Stimulated activated CD8-positive, alpha-beta memory T cell treated with anti-CD3 and anti-CD28 coated beads, Interleukin-4, amount 100 ng/mL, for 1 hour (primary cell): ENCODE measurements at places on chromosomes 1 and 21.
A peak's percentile ranks its signal among the peaks of the same experiment; 100 is the strongest.

DNA sequence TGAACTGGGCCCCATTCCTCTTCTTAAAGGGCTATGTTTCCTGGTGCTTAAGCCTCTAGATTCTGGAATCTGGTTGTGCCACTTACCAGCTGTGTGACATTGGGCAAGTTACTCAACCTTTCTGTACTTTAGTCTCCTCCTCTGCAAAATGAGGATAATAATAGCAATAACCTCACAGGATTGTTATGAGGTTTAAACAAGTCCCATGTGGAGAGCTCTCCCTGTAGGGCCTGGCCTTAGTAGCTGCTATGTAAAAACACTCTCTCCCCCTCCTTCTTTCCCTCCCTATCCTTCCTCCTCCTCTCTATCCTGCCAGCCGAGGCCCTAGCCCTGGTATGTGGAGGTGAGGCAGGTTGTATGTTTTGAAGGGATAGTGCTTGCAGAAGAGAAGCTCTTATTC is 8.2 kb upstream of the PEAR1 start:
- no peak for DNase-seq

DNA sequence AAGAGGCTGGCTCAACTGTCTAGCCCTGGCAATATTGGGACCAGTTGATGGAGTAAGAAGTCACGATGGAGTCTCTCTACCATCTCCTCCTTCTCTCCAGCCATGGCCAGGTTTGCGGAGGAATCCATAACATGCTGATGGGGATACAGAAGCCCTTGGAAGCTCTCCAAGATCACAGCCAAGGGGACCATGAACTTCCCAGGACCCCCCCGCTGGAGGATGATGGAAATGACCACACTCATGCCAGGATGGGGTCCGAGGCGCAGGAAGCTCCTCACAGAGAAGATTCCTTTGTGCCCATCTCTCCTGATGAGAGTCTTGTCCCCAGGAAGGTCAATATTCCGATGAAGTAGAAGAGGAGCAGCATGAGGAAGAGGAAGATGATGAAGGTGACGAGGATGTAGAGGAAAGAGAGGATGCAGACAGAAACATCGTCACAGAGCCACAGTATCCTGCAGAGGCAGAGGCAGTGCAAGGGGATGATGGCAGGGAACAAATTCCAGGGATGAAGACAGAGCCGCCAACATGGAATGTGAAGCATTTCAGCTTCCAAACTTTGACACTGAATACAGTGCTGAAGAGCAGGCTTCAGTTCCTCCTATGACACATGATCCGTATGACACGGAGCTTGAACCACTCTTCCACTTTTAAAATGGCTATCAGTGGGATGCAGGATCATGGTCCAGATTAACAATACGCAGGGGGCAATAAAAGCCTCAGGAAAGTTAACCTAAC is 57.9 kb upstream of the EDN2 start:
- DNase-seq = no peak

DNA sequence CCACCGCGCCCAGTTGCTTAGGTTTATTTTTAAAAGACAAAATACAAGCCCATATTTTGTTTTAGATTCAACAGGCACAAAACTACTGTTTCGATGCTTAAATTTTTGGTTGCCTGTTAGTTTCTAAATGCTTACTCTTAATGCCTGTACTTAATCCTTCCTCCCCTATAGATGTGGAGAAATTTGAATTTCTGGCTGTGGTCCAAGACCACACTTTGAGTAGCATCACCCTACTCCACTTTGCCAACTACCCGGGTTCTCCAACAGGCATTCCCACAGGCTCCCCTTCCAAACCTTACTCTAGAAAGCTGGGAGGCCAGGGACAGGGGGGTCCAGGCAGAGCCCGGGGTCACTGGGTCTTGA is 20.0 kb downstream of the LACTBL1 start:
- no peak for DNase-seq

DNA sequence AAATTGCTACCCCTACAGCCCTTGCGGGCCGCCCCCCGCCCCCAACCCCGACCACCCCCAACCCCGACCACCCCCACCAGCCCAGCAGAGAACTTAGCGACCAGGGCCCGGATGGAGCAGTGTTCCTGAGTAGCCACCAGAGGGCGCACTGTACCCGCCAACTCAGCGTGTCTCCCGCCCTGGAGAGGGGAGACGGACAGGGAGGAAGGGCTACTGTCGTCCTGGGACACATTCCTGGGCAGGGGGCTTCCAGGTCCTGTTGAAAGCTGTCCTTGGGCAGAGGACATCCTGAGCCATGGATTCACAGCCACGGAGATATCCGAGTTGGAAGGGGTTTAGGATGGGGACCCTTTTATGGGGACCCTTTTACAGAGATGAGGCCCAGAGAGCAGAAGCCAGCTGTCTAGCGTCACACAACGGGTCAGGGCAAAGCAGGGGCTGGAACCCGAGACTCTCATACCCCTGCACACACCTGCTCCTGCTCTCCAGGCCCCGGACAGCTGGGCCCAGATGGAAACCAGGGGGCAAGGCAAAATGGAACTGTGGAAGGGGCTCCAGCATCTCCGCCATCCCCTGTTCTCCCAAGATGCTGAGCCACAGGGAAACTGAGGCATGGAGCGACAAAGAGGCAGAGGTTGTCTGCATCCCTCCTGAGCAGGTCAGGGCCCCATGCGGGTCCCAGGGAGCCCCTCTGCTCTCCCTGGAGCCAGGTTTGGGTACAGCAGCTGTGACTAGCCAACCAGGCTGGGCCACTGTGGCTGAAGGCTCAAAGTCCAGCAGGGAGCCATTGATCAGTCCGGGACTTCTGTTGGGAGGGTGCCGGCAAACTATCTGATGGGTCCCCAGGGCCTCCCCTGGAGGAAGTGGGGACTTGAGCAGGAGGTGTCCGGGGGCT is 25.0 kb upstream of the LAPTM5 start:
- DNase-seq = peak; percentile 58

DNA sequence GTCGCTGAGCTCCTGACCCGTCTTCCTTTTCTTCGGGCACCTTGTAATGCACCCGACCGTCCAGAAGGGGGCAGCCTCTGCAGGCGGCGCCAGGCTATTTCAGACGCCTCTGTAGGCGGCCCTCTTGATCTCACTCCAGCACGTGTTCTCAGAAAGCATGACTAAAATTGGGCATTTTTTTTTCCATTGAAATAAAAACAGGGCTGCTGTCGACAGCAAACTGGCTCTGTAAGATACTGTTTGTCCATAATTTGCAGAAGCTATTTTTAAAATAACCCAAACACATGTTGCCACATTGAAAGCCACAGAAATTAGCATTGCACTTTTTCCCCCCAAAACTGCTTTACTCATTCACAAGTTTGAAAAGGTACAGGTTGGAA is 78.0 kb downstream of the STUM start:
- peak; percentile 36 for DNase-seq

- DNase-seq = no peak
Observed at GRCh38 chr1:2973601-2974593, 47.4 kb upstream of the ACTRT2 start.

DNA sequence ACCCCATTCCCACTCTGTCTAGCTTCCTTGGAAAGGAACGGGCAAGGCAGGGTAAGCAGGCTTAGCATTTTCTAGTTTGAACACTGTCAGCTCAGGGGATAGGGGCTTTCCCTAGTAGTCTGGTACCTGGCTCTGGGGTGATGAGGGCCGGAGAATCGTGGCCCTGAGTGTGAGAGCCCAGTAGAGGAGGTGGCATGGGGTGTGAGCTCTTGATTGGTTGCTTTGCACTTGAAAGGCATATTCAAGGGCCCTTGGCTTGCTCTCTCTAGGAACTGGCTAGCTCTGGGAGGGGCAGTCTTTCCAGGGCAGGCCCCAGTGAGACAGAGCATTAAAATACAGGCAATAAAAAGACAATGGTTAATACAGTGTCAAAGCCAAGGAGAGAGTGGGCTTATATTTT is 10.8 kb upstream of the EXTL1 start:
- no peak for DNase-seq

- DNase-seq = no peak
Observed at GRCh38 chr1:89335486-89335885, 28.4 kb upstream of the GBP6 start.

GRCh38 chr1:230749635-230750034 is 2.4 kb downstream of the CAPN9 start:
- DNase-seq = no peak

DNA sequence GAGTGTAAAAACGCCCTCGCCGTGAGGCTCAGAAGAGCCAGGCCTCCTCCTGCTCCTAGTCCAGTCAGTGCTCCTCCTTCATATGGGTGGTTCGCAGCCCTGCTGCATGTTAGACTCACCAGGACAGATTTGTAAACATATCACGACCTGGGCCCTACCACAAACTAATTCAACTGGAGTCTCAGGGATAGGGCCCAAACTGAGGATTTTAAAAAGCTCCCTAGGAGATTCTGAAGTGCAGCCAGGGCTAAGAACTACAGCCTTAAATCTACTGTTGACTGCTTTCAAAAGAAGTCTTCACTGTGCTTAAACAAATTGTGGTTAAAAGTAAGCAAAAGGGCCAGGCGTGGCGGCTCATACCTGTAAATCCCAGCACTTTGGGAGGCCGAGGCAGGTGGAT is 57.0 kb downstream of the CAMTA1 start:
- DNase-seq = no peak

GRCh38 chr21:17343055-17343454 is 169.8 kb upstream of the CXADR start:
- DNase-seq = no peak

- no peak for DNase-seq
Observed at GRCh38 chr21:29022166-29022565, 2.3 kb upstream of the USP16 start.

GRCh38 chr1:4126731-4127591 is 226.9 kb upstream of the C1orf174 start:
- no peak for DNase-seq

GRCh38 chr1:163922743-163923201 is 601.0 kb downstream of the NUF2 start:
- no peak for DNase-seq

- DNase-seq = no peak
Observed at GRCh38 chr1:116150368-116150767, 39.2 kb downstream of the MAB21L3 start.

DNA sequence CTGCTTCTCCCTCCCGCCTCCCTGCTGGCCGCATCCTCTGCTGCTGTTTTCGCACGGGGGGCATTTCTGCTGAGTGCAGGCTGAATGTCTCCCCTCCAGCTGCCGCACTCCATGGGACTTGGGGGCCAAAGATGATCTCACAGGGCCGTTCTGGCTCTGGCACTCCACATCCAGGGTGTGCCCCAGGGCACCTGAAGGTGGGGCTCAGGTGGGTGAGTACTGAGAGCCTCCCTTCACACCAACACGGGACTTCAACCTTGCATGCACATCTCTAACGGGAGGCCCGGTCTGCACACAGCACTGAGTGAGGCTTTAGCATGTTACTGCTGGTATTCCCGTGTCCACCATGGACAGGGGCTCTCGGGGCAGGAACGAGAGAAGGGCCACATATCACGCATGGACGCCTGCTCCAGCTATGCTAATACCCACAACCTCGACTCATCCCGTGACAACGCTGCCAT is 88.9 kb downstream of the DMRTB1 start:
- no peak for DNase-seq

DNA sequence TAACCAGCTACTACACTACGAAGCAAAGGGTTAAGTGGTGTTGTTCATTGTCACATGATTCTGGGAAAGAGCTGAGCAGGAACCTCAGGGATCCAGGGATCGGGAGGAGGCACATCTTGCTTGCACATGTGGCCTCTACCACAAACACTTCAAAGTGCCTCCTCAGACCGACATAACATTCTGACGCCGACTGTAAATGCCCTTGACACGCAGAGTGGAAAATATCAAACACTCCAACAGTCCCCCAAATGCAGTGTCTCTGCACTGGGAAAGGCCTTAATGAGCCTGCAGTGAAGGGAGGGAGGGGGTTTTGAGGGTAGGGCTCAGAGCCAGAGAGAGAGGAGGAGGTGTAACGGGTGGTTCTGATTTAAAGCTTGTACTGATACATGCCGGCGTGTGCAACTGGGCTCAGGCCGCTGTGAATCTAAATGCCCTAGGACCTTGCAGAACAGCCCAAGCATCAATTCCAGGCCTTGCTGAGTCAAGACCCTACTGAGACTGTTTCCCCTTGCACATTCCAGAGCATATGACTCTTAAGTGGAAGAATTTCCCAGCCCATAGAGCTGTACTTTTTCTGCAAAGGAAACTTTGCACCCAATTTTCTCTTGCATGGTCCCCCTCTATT is 163.7 kb downstream of the NTMT2 start:
- DNase-seq = no peak

- no peak for DNase-seq
Observed at GRCh38 chr1:7644961-7645750, 125.9 kb upstream of the VAMP3 start.

- DNase-seq = no peak
Observed at GRCh38 chr1:29752141-29752540, 515.8 kb downstream of the PTPRU start.

DNA sequence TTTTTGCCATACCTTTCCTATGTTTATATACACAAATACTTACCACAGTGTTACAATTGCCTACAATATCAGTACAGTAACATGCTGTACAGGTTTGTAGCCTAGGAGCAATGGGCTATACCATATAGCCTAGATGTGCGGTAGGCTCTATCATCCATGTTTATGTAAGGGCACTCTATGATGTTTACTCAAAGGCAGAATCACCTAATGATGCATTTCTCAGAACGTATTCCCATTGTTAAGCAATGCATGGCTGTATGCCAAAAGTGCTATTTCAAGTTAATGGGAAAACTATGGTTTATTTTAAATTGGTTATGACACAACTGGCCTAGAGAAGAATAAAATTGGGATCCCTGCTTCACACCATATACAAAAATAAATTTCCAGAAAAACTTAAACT is 36.9 kb upstream of the DISP1 start:
- DNase-seq = no peak

DNA sequence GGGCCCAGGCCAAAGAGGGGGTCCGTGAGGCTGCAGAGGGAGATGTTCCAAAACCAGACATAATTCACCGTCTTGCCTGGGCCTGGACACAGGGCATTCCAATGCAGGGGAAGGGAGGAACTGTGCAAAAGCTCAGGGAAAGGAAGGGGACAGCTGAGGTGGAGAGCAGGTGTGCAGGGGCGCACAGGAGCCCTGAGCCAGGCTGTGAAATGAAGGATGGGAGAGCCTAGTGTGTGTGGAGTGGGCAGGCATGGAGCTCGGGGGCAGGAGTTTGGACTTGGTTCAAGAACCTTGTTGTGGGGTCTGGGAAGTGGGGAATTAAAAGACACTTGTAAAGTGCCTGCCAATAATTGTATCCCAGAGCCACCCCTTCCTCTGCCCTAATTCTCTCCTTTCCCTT is 2.3 kb downstream of the TNNI1 start:
- DNase-seq = no peak

DNA sequence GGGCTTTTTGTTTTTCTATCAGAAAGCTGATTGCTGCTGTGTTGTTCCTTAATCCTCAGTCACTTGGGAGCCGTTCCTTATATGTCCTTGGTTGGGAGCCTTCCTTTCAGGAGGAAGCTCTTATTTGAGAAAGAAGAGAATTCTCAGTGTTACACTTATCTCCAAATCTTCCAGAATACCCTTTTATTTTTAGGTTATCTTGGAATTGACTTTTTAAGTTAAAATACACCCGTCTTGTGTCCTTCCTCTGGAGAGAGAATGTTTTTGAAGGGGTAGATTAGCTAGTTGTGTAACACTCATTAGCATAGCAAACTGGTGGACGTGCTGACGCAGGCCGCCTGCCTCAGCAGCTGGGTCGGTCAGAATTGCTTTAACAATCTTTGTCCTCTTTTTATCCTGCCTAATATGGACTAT is 42.1 kb downstream of the LRRC8B start:
- DNase-seq = no peak
